ENCODE measurements at places on chromosomes 2 and 18.

DNA sequence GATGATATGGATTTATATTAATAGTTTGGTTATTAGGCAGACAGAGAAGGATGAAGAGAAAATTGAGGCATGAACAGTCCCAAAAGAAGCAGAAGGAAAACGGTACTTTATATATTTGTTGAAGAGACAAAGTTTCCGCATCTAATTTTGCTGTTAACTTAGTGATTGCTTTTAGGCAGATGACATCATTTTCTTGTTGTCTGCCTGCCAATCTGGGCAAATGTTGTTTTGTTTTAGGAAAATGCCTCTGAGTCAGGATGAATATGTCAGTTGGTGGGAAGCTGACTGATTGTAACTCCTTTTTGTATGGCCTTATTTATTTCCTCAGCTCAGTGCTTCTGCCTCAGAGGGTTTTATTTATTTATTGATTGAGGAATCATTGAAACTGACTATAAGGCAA, 52.5 kb upstream of the CAVIN2 start:
- no peak overlapping the region for H3K4me3 ChIP-seq
- peaks cover 7% of the 10 kb centered on the region for H3K36me3 ChIP-seq
- no peaks in the 10 kb centered on the region for H3K27me3 ChIP-seq
- H3K4me1 ChIP-seq = peaks cover 5% of the 10 kb centered on the region
- DNase-seq = no peak
- H3K27ac ChIP-seq = no peak overlapping the region

- no peak for DNase-seq
- H3K27me3 ChIP-seq = peaks cover 2% of the 10 kb centered on the region
- H3K36me3 ChIP-seq = no peaks in the 10 kb centered on the region
- peak overlapping the region; percentile 82 for H3K27ac ChIP-seq
- no peak overlapping the region for H3K4me3 ChIP-seq
These were observed 47.6 kb downstream of the ITGAV start for GRCh38 chr2:186637497-186637800.

DNA sequence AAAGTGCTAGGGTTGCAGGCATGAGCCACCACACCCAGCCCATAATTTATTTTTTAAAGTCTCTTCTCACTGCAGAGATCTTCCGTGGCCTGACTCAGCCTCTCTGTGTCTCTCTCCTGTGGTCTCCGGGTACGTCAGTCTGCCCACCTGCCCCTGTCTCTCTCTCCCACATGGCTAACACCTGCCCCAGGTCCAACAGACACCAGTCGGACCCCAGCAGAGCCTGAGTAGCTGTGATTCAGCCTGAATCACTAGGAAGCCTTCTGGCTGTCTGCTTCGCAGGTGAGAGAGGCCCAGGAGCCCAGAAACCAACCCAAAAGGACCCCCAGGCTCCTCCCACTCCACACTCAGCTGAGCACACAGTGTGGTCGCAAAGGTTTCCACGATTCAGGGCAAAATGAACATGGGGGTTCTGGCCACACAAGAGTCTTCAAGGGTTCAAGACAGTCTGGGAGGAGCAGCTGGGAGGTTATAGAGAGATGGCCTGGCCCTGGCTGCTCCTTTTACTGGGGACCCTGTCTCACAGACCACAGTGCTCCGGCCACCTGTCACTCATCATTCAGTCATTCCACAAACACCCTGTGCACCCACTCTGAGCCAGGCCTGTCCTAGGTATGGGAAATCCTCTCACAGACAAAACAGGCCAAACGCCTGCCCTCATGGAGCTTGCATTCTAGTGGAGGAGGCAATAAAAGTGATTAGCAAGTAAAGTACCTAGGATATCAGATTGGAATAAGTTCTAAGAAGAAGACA, 8.6 kb downstream of the RUFY4 start:
- H3K27ac ChIP-seq = no peak overlapping the region
- H3K4me3 ChIP-seq = no peak overlapping the region
- no peak for DNase-seq
- H3K4me1 ChIP-seq = peaks cover 8% of the 10 kb centered on the region

DNA sequence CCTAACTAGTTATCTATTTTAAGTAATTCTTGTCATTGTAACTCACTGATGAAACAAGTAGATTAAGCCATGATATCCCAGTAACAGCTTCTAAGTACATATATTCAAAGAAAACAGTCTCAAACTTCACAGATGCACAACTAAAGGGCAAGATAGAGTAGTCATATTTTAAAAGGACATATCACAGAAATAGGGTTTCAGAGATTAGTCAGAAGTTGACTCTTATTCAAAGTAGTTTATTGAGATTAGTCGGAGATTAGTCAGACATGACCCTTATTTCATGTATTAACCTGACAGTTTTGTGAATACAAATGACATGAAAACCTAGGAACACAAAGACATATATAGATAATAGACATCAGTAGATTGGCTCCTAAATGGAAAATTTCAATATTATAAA, 15.9 kb upstream of the CHAC2 start:
- no peaks in the 10 kb centered on the region for H3K27me3 ChIP-seq
- no peak overlapping the region for H3K4me3 ChIP-seq
- DNase-seq = no peak
- H3K4me1 ChIP-seq = no peaks in the 10 kb centered on the region

GRCh38 chr2:64655873-64656272, 2.2 kb upstream of the SERTAD2 start:
- H3K27ac ChIP-seq = no peak overlapping the region
- no peak overlapping the region for H3K4me3 ChIP-seq
- peaks cover 7% of the 10 kb centered on the region for H3K27me3 ChIP-seq

DNA sequence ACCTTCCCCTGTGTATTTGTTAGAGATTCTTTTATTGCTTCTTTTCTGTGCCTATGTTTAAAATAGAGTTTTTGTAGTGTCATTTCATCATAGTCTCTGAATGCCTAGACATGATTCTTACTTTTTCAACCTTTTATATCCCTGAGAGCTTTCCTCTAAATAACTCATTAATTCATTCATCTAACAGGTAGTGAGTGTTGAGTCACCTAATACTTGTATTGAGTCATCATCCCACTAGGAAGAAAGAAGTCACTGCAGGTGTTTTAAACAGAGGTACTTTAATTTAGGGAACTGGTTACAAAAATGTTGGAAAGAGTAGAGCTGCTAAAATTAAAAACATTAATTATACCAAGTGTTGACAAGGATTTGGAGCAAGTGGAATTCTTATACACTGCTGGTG, 18.5 kb upstream of the NMS start:
- no peak overlapping the region for H3K27ac ChIP-seq
- DNase-seq = no peak
- no peaks in the 10 kb centered on the region for H3K27me3 ChIP-seq
- H3K36me3 ChIP-seq = no peaks in the 10 kb centered on the region
- H3K4me3 ChIP-seq = no peak overlapping the region
- H3K4me1 ChIP-seq = no peaks in the 10 kb centered on the region

DNA sequence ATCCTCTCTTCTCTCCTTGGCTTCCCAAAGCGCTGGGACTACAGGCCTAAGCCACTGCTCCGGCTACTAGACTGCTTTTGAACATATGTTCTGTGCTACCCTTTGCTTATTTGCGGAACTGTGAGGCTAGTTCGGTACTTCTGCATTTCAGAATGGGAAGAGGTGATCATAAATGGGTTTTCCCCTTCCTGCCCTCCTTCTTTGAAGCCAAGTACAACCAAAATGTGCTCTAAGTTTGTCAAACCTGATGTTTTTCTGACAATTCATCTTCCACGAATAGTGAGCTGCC, 1.7 kb upstream of the ESCO1 start:
- H3K36me3 ChIP-seq = no peaks in the 10 kb centered on the region
- peak overlapping the region; percentile 61 for H3K27ac ChIP-seq
- peaks cover 10% of the 10 kb centered on the region for H3K4me1 ChIP-seq
- DNase-seq = no peak
- H3K4me3 ChIP-seq = no peak overlapping the region

DNA sequence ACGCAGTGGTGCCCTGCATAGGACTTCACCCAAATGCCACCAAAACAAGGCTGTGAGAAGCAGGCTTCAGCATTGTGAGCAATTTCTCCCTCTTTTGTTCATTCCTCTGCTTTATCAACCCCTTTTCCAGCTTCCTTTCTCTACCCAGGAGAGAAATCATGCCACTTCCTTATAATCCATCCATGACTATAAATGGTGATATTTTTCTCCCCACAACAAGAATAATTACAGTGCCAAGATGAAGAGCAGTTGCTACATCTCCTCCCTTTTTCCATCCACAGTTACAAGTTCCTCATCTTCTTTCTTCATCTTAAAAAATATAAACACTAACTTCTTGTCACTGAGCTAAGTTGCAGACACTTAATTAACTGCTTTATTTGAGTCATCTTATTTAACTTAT, 167.2 kb downstream of the ANTXR1 start:
- H3K27me3 ChIP-seq = peaks cover 4% of the 10 kb centered on the region
- peaks cover 15% of the 10 kb centered on the region for H3K4me1 ChIP-seq

DNA sequence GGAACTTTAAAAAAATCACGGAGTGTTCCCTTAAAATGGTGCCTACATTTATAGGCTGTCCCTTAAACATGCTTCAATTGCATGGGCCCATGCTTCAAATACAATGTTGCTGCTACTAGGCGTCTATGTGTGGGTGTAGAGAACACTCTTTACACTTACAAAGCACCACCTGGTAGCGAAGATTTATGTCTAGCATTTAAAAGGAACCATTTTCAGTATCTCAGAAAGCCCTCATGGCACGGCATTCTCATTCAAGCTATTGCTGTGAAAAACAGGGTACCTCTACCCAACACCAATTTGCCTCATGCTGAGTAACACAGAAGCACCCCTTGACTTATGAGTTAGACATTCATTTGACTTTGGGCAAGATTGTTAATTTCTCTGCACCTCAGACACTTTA, 112.9 kb upstream of the CNTNAP5 start:
- no peak overlapping the region for H3K4me3 ChIP-seq
- H3K27ac ChIP-seq = no peak overlapping the region
- H3K27me3 ChIP-seq = peaks cover 2% of the 10 kb centered on the region
- DNase-seq = no peak
- no peaks in the 10 kb centered on the region for H3K36me3 ChIP-seq
- H3K4me1 ChIP-seq = peaks cover 31% of the 10 kb centered on the region

DNA sequence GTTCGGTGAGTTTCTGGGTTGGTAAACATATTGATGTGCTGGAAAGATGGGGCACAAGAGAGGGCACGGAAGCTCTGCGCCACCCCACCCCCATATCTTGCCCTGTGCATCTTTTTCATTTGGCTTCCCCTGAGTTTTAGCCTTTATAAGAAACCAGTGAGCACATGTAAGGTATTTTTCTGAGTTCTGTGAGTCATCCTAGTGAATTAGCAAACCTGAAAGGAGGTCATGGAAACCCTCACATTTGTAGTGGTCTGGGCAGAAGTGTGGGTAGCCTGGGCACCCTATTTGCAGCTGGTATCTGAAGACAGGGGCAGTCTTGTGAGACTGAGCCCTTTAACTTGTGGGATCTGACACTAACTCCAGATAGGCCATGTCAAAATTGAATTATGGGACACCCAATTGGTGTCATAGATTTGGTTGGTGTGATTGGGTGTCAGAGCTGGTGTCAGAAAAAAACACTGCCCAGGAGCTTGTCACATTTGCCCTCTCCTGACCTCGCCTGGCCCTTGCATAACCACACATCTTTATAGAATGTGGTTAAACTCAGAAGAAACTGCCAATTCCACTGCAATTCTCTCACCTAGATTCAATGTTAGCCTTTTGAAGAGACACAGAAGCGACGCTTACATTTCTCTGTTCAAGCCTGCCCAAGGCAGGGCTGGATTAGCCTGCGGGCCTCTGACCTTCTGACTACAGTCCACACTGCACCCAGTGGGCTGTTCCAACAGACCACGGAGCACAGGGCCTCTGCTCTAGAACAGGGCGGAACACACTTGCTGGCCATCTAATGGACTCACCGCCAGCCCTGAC, 12.0 kb upstream of the GALM start:
- no peaks in the 10 kb centered on the region for H3K4me1 ChIP-seq
- no peak overlapping the region for H3K4me3 ChIP-seq
- H3K27ac ChIP-seq = no peak overlapping the region

DNA sequence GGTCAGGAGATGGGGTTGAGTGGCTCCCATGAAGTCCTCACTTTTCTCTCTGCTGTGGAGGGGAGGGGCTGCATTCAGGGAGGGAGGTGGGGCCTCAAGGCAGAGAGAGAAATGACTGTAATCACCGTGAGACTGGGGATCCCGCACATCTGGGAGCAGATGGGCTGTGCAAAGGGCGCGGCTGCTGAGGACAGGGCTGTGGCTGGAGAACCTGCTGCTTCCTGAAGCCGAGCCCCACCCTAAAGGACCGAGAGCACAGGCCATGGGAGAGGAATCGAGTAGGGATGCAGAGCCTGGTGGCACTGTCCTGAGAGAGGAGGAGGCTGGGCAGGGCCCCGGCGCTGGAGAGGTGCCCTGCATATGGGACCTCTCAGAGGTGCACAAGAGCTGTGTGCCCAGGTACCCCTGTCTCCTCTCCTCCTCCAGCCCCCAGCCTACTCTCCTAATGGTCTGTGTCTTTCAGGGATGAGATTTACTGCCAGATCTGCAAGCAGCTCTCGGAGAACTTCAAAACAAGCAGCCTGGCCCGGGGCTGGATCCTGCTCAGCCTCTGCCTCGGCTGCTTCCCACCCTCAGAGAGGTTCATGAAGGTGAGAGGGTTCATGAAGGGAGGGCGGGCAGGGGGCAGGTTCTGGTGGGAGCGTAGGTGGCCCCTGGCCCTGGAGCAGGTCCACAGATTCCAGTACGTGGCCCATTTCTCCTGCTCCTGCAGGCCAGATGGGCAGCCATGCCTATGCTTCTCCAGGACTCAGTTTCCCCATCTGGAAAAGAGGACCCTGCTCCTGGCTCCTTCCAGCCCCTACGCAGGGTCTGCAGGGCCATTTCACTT, 25.9 kb upstream of the GPR17 start:
- no peaks in the 10 kb centered on the region for H3K4me1 ChIP-seq
- no peak overlapping the region for H3K27ac ChIP-seq
- H3K4me3 ChIP-seq = no peak overlapping the region
- peaks cover 2% of the 10 kb centered on the region for H3K27me3 ChIP-seq
- peaks cover 3% of the 10 kb centered on the region for H3K36me3 ChIP-seq
- DNase-seq = no peak

- no peak overlapping the region for H3K4me3 ChIP-seq
- no peaks in the 10 kb centered on the region for H3K27me3 ChIP-seq
- H3K27ac ChIP-seq = no peak overlapping the region
- DNase-seq = no peak
- no peaks in the 10 kb centered on the region for H3K36me3 ChIP-seq
- peaks cover 7% of the 10 kb centered on the region for H3K4me1 ChIP-seq
These were observed 176.3 kb upstream of the NABP1 start for GRCh38 chr2:191501561-191502168.

- H3K27ac ChIP-seq = no peak overlapping the region
- H3K36me3 ChIP-seq = peaks cover 4% of the 10 kb centered on the region
- H3K4me3 ChIP-seq = no peak overlapping the region
- DNase-seq = no peak
These were observed 391.7 kb downstream of the TNS1 start for GRCh38 chr2:217611056-217611455.

- no peak for DNase-seq
- H3K4me3 ChIP-seq = no peak overlapping the region
- H3K36me3 ChIP-seq = no peaks in the 10 kb centered on the region
- no peak overlapping the region for H3K27ac ChIP-seq
- no peaks in the 10 kb centered on the region for H3K27me3 ChIP-seq
These were observed 103.4 kb downstream of the ALPK2 start for GRCh38 chr18:58525517-58525916.

GRCh38 chr2:62440281-62440946, 65.6 kb downstream of the TMEM17 start:
- no peaks in the 10 kb centered on the region for H3K36me3 ChIP-seq
- H3K4me1 ChIP-seq = no peaks in the 10 kb centered on the region
- DNase-seq = no peak
- H3K4me3 ChIP-seq = no peak overlapping the region
- H3K27me3 ChIP-seq = peaks cover 1% of the 10 kb centered on the region
